ENCODE measurements at places on chromosomes 3 and 15.

- DNase-seq = no peak
Observed at GRCh38 chr3:103002425-103003176, 567.8 kb downstream of the ZPLD1 start.

- DNase-seq = no peak
Observed at GRCh38 chr3:80998022-80998421, 763.4 kb downstream of the GBE1 start.

DNA sequence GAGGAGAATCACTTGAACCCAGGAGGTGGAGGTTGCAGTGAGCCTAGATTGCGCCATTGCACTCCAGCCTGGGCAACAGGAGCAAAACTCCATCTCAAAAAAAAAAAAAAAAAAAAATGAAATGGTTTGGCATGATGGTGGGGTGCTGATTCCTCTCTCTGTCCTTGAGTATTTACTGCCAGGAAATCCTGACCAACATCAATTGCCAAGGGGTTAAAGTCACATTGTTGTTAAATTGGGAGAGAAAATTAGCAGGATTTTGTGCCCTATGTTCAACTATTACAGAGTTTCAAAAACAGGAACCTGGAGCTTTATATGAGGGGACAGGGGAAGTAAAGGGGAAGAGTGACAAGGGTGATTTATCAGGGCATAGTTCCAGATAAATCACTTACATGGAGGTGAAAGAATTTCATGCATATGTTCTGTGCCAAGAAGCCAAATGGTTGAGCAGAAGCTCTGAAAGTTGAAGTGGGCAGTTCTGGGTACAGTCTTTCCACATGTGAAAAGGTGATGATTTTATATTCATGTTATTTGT, 70.5 kb upstream of the TSEN2 start:
- no peak for DNase-seq

- DNase-seq = peak; percentile 70
Observed at GRCh38 chr15:91055548-91056331, 33.3 kb upstream of the VPS33B start.

- no peak for DNase-seq
Observed at GRCh38 chr3:107063351-107063750, 313.9 kb upstream of the CCDC54 start.

DNA sequence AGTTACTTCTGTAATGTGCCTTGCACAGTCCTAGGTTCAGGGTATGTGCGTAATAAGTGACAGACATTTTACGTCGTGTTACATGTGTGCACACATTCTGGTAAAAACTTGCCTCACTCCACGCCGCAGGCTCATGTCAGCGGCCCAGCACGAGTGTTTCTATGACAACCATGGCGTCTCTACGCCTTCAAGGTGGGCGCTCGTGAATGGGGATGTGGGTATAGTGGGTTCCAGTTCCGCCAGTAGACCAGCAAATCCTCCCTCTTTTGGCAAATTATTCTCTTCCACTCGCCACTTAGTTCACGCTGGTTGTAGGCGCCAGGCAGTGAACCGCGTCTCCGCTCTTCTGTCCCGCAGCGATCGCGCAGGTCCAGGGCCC, 40.3 kb downstream of the CHST14 start:
- no peak for DNase-seq

DNA sequence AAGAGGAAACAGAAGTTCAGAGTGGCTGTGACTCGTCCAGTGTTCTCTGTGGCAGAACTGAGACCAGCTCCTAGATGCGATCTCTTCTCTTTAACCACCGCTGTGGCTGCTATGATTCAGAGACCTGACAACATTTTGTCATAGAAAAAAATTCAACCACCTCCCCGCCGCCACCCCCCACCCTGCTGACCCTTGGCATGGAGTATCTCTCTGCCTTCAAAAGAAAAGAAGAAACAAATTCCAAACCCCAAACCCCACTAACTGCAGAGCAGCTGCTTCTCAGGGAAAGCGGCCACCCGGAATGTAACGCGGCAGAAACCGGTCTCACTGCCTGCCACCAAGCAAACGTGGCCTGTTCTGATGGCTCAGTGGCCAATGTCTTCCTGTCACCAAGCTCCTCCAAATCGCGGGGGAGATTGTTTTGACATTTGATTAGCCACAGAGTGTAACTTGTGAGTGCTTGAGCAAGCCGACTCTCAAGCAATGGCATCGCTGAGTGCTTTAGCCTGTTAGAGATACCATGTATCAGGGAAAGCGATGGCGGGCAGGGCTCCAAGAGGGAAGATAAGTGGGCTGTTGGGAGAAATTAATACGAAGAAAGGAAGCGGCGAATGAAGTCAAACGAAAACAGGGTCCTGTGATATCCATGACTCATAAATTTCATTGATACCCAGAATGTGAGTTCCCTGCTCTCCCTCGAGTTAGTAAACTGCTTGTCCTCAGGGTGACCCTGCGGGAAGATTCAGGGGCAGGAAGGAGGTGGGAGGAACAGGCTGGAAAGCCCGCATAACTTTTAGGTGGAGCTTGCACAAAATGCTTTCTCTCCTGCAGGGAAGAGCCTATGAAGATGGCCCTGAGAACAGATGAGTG, 44.8 kb upstream of the TLE3 start:
- DNase-seq = no peak

DNA sequence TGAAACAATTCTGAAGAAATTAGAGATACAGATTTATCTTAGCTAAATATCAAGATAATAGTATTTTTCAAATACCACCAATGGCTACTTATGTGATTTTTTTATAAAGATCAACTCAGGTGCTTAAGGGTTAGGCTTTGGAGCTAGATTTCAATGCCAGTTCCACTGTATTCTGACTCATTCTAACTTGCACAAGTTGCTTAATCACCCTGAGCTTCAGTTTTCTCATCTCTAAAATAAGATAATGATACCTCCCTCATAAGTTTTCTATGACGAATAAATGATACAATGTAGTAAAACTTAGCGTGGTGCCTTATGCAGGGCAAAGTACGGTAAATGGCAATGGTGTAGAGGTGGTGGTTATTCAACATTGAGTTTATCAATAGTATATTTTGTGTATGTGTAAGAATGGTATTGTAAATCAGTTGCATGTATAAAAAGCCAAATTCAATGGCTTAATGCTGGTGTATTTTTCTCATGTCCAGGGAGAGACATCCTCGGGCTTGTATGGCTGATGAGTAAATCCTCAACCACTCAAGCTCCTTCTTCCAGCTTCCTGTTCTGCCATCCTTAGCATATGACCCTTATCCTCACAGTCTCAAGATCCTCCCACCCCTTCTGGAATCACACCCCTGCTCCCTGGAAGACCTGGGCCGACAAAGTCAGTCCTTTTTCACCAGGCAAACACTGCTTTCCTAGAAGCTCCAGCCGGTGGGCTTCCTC, 505.9 kb upstream of the CFAP20DC start:
- DNase-seq = no peak

DNA sequence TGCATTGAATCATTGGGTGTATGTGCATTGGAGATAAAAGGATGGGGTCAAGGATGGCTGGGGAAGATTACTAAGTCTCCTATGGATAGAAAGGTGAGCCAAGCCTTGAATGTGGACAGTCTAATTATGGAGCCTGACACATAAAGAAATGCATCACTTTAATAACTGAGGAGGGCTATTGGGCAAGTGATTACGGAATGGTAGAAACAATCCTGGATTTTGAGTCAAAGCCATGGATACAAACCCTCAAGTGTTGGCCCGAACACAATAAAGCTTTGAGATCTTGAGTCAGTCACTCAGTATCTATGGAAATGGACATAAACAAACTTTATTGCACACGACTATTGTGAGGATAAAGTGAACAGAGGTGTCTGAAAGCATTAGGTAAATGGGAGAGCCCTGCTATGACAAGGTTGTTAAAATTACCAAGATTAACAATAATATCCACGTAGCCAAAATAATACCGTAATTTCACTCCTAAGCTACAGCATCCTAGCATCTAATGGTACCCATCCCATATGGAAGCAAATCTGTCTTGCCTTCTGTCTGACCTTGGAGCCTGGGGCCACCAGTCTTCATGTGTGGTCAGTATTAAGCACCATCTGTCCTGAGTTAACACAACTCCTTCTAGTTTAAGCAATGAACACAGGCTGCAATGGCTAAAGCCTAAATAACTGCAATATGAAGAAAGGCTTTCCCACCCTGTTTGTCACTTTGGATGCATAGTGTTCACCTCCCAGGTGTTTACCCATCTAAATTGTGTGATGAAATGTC, 136.9 kb upstream of the PRICKLE2 start:
- DNase-seq = no peak

DNA sequence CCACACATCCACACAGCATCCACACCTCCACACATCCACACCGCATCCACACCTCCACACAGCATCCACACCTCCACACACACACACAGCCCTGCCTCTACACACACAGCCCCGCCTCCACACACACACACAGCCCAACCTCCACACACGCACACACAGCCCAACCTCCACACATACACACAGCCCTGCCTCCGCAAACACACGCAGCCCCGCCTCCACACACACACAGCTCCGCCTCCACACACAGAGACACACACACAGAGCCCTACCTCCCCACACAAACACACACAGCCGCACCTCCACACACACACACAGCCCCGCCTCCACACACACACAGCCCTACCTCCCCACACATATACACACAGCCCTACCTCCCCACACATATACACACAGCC, 4.7 kb downstream of the MESP1 start:
- no peak for DNase-seq

DNA sequence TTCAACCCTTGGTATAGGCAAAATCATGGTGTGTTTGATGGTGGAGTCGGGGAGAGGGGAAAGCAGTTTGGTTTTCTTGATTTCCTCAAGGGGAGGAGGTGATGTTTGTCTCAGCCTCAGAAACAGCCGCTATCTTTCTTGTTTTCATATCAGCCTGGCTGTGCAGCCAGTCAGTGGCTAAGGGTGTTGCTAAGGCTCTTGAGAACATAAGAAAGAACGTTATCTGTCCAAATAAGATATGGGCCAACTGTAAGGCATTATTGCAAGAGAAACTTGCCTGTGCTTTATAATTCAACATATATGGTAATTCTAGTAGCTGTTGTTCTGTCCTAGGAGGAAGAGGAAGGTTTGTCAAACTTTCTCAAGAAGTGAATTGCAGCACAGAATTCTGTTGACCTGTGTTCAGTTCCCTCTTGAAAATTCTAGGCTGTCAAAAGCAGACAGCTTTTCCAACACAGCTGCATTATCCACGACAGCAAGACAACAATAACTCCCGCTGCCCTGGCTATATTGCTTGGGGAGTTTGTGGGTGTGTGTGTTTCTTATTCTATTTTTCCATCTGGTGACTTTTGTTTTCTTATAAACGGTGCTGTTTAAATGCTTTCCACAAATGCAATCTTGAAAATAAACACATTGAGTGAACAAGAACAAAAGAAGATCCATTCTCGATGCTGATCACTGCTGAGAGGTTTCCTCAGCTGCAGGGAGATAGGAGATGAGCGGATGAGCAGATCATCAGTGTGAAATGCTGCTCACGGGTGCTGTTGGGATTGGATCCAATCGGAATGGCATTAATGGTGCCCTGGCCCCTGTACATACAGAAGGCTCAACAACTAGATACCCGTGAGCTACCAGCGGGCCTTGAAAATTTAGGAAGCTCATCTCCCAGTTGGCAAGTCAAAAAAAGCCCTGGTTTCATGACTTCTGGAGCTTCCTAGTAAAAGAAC, 90.8 kb upstream of the TNFAIP8L3 start:
- DNase-seq = no peak

DNA sequence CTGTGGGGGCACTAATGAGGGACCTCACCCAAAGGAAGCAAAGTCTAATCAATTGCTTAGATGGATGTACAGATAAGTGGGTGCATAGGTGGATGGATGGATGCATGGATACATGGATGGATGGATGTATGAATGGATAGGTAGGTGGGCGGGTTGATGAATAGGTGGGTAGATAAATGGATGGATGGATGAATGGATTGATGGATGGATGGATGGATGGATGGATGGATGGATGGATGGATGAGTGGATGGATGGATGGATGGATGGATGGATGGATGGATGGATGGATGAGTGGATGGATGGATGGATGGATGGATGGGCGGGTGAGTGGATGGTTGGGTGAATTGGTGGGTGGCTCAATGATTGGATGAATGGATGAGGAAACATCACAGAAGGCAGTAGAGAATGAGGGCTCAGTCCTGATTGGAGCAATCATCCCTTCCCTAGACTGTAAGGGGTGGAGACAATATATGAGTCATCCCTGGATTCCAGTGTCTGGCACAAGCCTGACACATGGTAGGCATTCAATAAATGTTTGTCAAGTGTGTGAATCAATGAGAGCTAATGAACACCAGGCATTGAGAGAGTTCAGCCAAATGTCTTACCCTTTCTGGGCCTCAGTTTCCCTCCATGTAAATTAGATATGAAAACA, 40.4 kb upstream of the PXYLP1 start:
- DNase-seq = no peak

Measured in NCI-H460 (cell line).